NCI-H1092 (cell line): ENCODE measurements at places on chromosomes 7 and 10.

GRCh38 chr10:123790132-123790885 is 101.3 kb downstream of the CPXM2 start:
- DNase-seq: no peak

DNA sequence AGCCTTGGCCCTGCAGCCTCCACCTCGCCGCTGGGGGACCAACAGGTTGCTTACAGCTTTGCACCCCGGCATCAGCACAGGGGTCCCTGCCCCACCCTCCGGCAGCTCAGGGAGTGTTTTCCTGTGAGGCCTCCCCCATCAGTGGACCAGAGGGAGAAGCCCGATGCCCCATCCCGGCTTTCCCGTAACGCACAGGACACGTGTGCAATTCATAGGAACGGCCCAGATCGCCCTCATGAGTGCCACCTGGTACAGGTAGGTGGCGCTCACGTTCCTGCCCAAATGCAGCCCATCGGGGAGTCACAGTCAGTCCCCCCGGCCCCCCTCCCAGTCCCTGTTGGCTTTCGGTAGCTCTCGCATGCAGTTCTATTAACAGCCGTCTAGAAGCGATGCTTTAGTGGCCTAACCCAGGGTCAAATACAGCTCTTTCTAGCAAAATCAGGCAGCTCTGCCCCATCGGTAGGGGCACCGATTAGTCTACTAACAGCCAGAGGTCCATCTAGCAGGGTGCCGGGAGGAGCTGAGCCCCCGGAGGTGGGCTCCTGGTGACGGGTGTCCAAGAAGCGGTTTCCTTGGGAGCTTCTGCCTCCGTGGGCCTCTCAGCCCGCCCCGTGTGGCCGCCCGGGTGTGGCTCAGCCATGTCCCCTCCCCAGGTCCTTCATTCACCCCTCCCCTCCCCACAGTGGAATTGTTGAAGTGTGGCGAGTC is 48.4 kb upstream of the GTF2IRD1 start:
- no peak for DNase-seq

DNA sequence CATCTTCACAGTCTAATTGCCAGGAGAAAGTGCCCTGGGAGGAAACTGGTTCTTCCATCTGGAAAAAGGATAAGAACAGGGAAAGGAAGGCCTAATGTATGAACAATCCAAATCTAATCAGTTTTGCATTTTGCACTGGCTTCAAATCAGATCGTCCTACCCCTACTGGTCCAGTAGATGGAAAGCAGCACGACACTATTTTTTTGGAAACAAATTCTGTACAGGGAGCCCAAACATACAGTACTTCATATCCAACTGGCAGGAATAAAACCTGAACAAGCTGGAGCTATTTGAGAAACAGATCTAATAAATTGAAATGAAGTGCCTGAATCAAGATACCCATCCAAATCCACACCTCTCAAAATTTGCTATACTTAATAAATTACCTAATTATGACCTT is 36.5 kb downstream of the ETV1 start:
- DNase-seq: no peak

GRCh38 chr7:105337529-105337928 is 51.2 kb downstream of the SRPK2 start:
- no peak for DNase-seq

DNA sequence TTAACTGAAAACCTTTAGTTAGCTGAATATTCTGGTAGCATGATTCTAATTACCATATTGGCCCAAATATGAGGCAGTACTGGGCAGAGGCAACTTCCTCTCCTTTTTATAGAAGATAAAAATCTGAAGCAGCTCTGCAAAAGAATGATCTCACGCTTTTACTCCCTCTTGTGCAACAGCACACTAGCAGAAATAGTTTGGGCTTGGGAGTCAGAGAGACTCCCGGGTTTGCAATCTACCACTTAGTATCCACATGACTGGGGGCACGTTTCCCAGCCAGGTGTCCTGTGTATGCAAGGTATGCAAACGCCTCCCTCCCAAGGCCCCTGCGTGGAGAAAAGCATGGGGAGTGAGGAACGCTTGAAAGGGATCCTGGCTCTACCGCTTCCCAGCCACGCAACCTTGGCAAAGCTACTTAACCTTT is 47.2 kb upstream of the RHEB start:
- no peak for DNase-seq

DNA sequence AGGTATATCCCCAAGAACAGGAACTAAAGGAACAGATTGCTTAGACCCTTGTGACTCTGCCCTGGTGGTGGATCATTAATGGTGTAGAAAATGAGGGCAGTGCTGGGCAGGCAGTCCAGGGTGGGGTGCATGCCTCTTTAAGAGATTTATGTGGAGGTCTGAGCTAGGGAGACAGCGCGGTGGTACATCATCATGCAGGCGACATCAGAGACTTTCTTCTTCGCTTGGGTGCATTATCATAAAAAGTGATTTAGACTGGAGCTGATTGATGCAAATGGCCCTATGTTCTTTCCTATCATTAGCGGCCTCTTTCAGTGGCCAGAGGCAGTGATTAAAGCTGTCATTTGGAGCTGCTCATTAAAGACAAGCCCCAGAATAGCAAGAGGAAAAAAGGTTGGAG is 519.1 kb upstream of the GALNT17 start:
- DNase-seq: no peak

GRCh38 chr7:68544851-68545250 is 1053.4 kb upstream of the AUTS2 start:
- no peak for DNase-seq

DNA sequence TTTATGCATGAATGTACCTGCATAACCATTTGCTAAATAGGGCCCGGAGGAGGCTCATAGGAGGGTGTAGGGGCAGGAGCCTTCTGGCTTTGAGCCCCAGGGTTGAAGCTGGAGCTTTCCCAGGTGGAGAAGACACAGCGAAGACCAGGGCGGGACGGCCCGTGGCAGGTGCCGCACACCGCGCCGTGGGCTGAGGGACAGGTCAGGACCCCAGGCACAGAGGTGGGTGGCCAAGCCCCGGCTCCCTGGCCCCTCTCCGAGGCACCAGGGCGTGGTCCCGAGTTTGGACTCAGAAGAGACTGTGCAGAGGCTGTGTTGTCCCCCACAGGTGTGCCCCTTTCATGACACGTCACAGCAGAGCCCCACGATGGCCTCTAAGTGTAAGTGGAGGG is 56.5 kb downstream of the PWWP2B start:
- DNase-seq: no peak

GRCh38 chr10:79385804-79386531 is 38.7 kb downstream of the PPIF start:
- DNase-seq: no peak

DNA sequence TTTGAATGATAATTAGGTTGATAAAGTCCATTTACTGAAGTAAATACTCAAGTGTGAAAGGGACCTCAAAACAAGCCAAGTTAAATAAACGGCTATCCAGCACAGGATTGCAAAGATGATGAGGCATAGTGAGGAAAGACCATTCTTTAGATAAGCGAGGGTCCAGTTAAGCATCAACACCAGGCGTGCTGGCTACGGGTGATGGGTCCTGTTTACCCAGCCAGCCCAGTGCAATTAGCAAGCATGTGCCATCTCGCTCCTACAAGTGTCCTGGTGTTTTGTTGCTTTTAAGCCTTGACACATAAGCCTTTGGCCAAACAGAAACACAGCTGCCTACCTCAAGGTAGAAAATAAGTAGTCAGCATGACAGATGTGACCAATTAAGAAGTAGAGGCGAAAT is 7.1 kb downstream of the NEBL start:
- peak; percentile 45 for DNase-seq

DNA sequence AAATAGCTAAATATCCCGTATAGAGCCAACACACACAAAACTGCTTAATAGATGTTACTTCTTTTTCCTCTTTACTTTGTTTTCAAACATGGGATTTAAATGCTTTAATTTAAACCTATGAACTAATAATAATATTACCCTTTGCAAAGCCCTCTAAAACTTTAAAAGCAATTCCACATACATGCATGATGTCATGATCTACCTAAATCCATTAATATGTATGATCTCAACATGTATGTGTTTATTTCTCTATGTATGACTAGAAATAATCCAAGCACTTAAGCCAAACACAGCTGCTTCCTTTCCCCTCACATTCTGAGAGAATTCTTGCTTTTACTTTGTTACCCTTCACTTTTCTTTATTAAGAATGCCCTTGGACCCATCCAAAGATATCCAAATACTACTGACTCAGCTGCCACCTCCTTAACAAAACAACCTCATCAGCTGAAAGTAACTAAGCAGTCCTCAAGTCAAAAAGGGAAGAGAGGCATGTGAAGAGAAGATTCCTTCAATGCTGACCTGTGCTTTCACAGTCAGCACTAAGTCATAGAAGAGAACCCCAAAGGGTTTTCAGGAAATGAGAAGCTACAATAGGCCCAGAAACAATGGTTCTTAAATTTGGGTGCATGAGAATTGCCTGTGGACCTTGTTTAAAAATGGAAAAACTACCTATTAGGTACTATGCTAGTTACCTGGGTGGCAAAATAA is 266.4 kb upstream of the LRGUK start:
- DNase-seq: no peak

GRCh38 chr10:63466144-63466935 is 563 bp upstream of the JMJD1C start:
- DNase-seq: no peak

DNA sequence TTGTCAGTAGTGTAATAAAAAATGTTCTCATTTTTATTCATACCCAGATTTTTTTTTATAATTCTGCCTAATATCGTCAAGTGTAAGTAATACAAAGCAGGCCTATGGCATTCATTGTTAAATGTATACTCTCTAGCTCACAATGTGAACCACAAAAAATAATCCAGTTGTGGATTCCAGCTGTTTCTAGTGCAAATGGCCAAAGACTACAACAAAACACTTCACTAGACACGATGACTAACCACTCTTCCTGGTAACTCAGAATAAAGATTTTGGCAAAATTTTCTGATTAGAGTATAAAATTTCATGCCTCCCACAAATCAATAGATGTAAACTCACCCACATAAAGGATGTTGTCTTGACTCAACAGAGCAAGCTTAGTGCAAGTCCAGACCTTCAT is 396.6 kb downstream of the DGKB start:
- no peak for DNase-seq

GRCh38 chr10:128851726-128852125 is 615.3 kb upstream of the MGMT start:
- DNase-seq: no peak

GRCh38 chr7:78261302-78261701 is 462.7 kb downstream of the PHTF2 start:
- DNase-seq: no peak

DNA sequence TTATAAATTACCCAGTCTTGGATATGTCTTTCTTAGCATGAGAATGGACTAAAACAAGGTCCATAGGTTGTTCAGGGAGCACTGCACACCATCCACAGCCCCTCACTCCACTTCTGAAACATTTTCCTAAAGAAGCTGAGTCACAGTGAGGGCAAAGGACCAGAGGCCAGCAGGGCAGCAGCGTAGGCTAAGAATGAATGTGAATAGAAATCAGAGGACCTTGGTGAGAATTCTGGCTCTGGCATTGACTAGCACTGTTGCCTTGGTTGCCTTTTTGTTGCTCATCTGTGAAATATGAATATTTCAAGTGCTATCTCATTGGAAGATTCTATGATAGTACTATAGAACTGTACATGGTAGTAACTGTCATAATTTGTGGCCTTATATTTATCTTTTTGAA is 41.7 kb upstream of the TOMM7 start:
- no peak for DNase-seq

DNA sequence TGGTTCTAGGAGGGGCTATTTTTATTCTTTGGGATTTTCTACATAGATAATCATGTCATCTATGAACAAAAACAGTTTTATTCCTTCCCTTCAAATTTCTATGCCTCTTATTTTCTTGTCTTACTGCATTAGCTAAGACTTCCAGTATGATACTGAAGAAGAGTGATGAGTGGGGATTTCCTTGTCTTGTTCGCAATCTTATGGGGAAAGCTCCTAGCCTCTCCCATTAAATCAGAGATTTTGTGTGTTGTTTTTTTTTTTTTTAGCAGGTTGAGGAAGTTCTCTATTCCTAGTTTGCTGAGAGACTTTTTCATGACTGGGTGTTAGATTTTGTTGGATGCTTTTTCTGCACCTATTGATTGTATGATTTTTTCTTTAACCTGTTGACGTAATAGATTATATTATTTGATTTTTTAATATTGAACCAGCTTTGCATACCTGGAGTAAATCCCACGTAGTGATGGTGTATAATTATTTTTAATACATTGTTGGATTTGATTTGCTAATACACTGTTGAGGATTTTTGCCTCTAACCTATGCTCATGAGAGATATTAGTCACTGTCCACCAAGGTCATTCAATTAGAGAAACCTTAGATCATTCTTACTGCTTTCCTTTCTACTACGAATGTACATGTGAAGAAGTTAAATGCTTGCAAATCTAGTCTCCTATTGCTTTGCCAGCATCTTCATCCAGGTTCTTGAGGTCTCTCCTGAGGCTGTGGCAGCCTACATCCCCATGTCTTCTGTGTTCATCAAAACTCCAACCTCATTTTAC is 6.5 kb downstream of the ATP5F1C start:
- no peak for DNase-seq

- no peak for DNase-seq
Observed at GRCh38 chr7:120274899-120275298, 1.9 kb downstream of the KCND2 start.

- DNase-seq: no peak
Observed at GRCh38 chr10:62046522-62047227, 145.2 kb downstream of the ARID5B start.

- DNase-seq: peak; percentile 64
Observed at GRCh38 chr10:5584895-5585516, 60.2 kb downstream of the CALML3 start.

- no peak for DNase-seq
Observed at GRCh38 chr10:30736685-30737232, 107.2 kb upstream of the LYZL2 start.

GRCh38 chr7:123425246-123425645 is 109.1 kb downstream of the IQUB start:
- no peak for DNase-seq

GRCh38 chr7:106216517-106216922 is 68.3 kb downstream of the NAMPT start:
- DNase-seq: no peak

DNA sequence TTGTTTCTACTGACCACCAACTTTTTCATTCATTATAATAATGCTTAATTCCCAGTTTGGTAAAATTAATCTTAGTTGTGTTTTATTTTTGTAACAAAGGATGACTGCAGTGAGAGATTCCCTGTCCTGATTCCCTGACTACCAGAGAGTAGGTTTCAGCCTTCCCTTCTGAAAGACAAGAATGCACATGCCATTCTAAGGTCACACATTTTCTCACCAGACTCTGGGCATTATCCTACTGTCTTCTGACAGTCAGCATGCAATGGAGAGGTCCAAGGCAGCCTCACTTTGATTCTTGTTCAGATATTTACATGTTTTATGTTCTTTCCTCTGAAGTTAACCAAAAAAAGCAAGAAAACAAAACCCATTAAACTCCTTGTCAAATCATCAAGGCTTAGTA is 372.7 kb upstream of the CDC14C start:
- DNase-seq: no peak
